Activated T-helper 2 cell treated with anti-CD3 and anti-CD28 coated beads, Interferon-gamma antibody, Interleukin-2, Interleukin-4, amounts not matched to agents 10 μg/mL and 5 μg/mL and 100 μg/mL, durations not matched to agents 14 hours and 24 hours and 36 hours (primary cell): ENCODE measurements at places on chromosomes 2 and 18.

DNA sequence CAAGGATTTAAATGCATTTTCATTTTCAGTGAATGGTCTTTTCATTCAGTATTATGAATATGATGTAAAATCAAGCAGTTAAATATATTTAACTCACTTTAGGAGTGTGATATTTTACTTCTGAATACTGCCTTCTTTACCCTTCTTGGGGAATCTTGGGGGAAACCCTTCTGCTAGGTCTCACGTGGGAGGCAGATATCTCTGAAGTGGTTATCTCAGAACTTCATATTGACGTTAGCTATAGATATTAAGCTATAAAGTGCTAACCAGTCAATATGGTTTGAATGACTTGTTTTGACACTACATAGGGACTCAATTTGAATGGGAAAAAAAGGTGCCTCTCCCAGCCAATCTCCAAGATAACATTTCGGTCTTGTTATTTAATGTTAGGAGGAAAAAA, 9.8 kb downstream of the REL start:
- DNase-seq: no peak

GRCh38 chr2:177689623-177690022, 297.1 kb downstream of the AGPS start:
- DNase-seq: no peak

DNA sequence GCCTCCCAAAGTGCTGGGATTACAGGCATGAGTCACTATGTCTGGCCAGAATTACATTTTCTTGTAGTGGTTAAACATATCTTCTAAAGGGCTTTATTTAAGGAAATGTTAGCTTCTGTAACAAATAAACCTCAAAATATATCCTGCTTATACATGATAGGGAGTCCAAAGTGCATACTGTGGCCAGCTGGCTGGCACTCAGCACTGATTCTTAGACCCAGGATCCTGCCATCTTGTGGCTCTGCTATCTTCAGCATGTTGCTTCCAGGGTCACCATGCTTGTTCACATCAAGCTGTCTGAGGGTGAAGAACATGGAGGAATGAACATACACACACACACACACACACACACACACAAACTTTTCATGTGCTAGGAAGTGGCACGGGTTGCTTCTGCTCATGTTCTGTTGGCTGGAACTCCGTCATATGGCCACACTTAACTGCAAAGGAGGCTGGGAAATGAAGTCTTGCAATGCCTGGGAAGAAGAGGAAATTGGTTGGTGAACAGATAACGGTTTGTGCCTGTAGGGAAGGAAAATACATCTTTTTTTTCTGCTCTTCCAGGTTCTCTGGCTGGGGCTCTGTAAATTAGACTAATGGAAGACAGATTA, 40.0 kb downstream of the NPPC start:
- no peak for DNase-seq

GRCh38 chr2:115084446-115084845, 642.0 kb downstream of the DPP10 start:
- no peak for DNase-seq

GRCh38 chr18:50111398-50111797, 83.5 kb downstream of the MYO5B start:
- DNase-seq: no peak

GRCh38 chr2:160445673-160446072, 47.9 kb downstream of the RBMS1 start:
- DNase-seq: no peak

DNA sequence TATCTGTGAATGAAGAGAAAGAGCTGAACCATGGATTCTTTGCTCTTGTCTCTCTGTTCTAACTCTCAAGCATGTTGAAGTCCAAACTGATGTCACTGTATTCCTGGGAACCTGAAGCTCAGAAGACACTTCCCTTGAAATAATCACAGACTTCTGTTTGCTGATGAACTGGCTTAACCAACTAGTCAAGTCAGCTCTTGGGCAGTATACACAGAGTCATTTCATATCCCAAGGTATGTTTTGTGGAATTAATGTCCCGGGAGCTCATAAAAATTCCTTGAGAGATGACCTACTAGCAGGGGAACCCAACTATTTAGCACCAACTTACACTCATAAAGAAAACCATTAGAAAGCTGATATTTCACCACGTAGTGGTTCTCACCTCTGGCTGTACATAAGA, 156.6 kb downstream of the NR4A2 start:
- no peak for DNase-seq

- DNase-seq: no peak
Observed at GRCh38 chr2:144519597-144519933, 354 bp downstream of the ZEB2 start.

- DNase-seq: no peak
Observed at GRCh38 chr2:5618271-5618670, 73.9 kb upstream of the SOX11 start.

GRCh38 chr2:14388724-14389123, 243.8 kb upstream of the LRATD1 start:
- no peak for DNase-seq

DNA sequence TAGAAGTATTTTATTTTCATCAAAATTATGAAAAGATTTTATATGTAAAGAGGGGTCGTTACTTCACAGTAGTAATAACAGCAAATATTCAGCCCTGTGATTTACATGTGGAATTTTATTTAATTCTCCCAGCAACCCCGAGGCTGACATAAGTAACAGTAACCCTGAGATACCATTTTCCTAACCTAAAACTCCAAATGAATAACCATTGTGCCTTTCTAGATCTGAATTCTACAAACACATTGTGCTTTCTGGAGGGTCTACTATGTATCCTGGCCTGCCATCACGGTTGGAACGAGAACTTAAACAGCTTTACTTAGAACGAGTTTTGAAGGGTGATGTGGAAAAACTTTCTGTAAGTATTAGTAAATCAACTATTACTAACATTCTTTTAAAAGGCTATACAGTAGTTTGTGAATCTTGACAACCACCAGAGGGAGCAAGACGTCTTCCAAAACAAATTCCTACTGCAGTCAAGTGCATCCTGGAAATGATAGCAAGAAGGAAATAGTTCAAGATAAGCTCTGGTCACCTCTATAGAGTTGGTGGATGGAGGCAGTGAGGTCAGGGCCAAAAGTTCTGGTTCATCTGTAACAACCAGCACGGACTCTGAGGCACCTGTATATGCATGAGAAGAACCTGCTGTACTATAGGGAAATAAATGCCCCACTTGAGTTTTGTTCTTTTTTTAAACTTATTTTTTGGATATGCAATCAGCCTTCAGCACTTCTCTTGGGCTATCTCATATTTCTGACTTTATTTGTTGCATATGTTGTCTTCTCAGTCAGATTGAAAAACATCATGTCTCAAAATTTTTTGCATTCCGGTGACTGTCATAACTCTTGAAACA, 37.4 kb downstream of the ACTR2 start:
- DNase-seq: no peak

DNA sequence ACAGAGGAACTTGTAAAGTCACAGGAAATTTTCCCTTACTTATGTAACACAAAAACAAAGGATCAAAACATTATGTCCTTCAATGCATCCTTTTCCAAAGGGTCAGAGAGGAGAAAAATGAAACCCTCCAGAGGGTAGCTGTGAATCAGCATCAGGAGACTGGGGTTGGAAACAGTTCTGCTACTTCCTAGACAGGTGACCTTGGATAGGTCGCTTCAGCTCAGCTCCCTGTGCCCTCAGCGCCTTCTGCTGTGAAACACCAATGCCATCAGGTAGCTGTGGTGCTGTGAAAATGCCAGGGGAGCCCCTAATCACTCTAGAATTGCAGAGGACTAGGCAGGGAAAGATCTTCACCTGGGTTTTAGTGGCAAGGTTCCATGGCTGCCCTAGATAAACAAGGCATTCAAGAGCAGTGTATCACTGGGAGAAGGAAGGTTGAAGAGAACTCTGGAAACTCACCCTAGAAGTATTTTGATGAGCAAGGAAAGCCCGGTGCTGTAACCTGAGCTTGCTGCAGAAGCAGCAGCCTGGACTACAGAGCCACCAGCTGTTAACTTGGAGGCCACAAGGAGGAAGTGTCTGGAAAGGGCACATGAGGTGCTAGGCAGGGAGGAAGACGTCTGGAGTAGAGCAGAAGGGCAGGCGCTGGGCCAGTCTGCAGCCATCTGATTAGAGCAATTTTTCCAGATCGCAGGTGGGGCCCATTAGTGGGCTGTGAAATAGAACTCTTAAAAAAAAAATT, 100.7 kb upstream of the MCFD2 start:
- no peak for DNase-seq

DNA sequence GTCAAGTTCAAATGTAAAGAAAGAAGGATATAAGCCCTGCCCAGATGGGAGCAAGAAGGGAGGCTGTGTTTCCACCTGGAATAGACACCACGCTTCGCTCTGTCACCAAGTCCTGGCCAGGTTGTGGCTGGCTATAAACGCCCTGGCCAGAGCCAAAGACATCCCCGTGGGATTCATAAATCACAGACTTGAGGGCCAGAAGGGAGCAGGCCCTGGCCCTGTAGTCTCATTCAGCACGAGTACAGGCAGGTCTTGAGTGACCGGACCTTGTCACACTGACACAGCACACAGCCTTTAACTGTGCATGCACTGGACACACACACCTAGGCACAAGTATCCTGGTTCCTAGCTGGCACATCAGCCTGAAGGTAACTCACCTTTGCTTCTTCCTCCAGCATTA, 94.5 kb upstream of the MGAT4A start:
- no peak for DNase-seq

DNA sequence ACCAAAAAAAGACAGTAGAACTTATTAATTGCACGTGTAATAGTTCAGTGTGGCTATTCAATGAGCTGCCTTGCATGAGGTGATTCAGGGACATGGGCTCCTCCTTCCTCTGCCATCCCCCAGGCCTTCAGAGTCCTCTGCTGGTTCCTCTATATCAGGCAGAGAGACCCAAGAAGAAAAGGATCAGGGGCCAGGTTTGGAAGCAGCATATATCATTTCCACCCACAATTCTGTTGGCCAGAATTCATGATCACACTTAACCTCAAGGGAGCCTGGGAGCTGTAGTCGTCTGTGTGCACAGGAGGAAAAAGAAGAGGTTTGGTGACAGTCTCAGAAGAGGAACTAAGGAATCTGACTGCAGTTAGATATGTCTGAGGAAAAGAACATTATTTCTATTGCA, 114.0 kb upstream of the GLS start:
- no peak for DNase-seq

GRCh38 chr2:100539221-100539620, 23.6 kb upstream of the PDCL3 start:
- DNase-seq: no peak
